Stimulated activated CD4-positive, alpha-beta T cell treated with anti-CD3 and anti-CD28 coated beads, Interleukin-1b, Interleukin-23, amount 100 ng/mL, for 1 hour (primary cell): ENCODE measurements at places on chromosomes 5 and 9.

GRCh38 chr5:124973661-124974060, 227.2 kb upstream of the ZNF608 start:
- DNase-seq: no peak

DNA sequence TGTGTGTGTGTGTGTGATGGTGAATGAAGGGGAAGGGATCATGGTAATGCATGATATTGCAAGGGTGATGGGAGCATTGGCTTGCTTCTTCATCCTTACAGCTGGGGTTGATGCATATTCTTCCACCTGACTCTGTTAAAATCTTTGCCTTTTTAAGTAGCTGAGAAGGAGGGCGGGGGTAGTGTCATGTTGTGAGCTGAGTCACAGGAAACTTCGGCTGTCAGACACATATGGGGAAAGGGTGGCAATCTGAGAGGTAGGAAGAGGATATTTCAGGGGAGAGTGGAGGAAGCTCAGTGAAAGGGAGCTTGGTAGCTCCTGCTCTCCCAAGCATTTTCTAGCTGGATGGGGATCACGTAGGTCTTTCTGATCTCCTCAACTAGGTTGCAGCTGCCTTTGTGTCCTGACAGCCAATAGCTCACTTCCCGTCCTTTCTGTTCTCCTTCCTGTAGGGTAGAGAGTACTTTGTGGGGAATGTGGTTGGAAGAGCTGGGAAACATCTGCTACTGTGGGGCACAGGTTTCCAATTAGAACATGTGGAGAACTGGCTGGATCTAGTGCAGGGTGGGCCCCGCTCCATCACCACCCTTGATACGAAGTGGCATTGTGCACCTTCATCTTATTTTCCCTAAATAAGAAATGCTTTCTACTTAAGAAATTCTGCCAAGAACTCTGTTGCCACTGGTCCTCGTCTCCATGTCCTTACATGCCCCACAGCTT, 18.1 kb upstream of the CLK4 start:
- DNase-seq: no peak

GRCh38 chr5:113181853-113182490, 205.4 kb downstream of the DCP2 start:
- no peak for DNase-seq

DNA sequence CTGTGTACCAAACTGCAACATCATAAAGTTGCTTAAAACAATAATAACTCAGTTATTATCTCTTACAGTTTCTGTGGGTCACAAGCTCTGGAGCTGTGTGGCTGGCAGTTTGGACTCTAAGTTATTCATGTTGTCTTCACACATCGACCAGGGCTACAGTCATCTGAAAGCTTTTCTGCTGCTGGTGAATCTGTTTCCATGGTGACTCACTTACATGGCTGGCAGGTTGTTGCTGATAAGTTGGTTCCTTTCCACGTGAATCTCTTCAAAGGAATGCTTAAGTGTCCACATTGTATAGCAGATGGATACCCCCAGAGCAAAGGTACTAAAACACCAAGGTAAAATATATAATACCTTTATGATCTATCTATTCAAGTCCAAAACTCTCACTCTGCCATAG, 44.8 kb upstream of the CYLC2 start:
- no peak for DNase-seq

- no peak for DNase-seq
Observed at GRCh38 chr5:167503926-167504720, 787.3 kb upstream of the WWC1 start.

GRCh38 chr5:59020611-59021285, 437.9 kb downstream of the RAB3C start:
- no peak for DNase-seq

GRCh38 chr5:53099546-53099945, 10.0 kb downstream of the MOCS2 start:
- DNase-seq: no peak

- DNase-seq: no peak
Observed at GRCh38 chr5:158908425-158909220, 191.1 kb downstream of the EBF1 start.

DNA sequence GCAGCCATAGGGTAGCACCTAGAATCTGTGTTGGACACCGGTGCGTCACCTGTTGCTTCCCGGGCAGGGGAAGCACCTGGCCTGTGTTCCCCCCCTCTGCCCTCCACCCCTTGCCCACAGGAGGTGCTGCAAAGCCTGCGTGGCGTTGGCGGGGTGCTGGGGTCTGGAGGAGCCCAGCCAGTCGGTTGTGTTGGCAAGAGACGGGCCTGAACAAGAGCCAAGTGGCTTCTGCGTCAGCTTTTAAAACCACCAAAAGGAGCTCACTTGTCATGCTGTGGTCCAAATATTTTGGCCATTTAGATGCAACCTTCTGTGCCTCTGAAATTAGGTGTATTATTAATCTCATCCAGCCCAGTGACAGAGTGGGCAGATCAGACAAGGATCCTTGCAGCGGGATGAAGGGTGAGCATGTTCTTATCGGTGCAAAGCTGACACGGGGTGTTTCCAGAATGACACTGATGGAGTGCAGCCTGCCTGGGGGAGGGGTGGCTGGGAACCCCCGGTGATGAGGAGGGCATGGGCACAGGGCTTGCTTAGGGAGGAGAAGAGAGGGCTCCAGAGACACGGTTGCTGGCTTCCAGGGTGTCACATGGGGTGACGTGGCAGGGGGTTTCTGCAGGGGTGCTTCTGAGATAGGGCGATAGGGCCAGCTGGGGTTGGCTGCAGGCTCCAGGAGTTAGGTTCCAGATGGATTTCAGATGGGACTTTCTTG, 9.7 kb upstream of the RXRA start:
- DNase-seq: no peak

DNA sequence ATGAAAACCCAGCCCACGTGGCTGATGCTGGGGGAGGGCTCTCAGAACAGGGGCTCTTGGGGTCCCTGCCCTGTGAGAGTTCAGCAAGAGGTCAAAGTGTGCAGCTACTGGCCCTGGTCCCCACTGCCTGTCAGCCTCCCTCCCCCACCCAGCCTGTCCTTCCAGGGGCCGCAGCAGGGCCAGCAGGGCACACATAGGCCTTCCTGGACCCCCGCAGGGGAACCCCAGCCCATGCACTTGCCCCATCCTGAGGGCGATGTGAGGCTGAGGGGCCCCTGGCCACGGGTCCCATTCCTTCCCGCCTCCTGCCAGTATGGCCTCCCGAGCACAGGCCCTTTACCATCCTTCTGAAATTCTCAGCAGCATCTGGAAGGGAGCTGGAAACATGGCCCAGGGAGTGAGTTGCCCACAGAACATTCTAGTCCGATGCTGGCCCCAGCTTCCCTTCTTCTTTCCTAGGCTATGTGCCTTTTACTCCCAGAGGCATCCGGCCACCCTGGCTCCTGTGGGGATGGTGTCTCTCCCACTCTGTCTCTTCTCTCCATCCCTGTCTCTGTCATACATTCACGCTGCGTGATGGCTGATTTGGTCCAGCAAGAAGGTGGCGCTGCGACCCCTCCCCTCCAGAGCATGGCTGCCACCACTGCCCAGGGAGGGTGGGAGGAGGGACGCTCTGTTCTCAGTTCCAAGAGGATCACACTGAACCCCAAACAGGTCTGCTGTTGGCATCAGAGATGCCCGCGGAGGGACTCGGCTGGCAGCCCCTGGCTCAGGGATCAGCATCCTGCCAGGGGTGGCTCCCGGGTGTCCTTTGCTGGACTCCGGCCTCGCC, 19.6 kb downstream of the MRPL36 start:
- no peak for DNase-seq

- no peak for DNase-seq
Observed at GRCh38 chr5:121008041-121008440, 543.9 kb downstream of the PRR16 start.

DNA sequence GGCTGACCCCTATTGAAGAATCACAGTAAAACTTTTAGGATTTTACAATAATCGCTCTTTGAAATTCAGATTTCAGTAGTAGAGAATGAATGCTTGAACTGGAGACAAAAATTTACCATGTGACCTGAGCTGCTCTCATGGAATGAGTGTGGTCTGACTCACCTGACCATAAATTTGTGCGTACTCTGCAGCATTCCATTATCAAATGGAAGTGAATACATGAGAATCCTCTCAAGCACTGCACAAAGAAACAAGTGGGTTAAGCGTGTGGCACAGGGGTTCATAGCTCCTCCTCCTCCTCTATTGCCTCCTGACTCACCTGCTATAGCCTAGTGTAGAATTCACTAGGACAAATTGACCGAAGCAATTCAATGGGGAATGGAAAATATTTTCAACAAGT, 269.8 kb upstream of the CDH9 start:
- no peak for DNase-seq

GRCh38 chr9:90044263-90044662, 439.5 kb downstream of the GADD45G start:
- no peak for DNase-seq

GRCh38 chr5:98557916-98558315, 215.5 kb upstream of the RGMB start:
- DNase-seq: no peak

GRCh38 chr5:38720554-38721361, 125.1 kb upstream of the OSMR start:
- DNase-seq: no peak

GRCh38 chr5:131214609-131215227, 44.0 kb downstream of the LYRM7 start:
- DNase-seq: no peak

GRCh38 chr9:24459953-24460352, 85.7 kb downstream of the IZUMO3 start:
- DNase-seq: no peak

DNA sequence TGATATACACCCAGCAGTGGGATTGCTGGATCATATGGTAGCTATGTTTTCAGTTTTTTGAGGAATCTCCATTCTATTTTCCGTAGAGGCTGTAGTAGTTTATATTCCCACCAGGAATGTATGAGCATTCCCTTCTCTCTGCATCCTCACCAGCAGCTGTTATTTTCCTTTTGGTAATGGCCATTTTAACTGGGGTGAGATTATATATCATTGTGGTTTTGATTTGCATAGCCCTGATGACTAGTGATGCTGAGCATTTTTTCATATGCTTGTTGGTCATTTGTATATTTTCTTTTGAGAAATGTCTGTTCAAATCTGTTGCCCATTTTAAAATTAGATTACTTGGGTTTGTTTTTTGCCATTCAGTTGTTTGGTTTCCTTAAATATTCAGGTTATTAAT, 11.2 kb upstream of the PPIC start:
- no peak for DNase-seq

GRCh38 chr5:135173662-135174290, 139.7 kb upstream of the PITX1 start:
- DNase-seq: no peak

DNA sequence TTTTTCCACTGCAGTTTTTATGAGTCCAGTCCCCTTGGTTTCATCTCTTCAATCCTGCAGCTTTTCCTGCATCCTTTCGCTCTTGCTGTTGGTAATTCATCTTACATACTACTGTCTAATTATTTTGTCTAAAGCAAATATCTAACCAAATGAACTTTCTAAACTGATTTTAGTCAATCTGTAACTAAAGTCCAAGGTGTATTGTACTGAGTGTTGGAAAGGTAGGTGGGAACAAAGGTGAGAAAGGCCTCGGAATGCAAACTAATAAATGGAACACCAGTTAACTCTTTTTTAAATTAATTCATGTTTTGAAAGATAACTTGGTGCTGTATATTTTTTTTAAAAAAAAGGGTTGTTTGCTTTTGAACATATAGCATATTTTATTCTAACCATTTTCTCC, 152.7 kb upstream of the CYLC2 start:
- no peak for DNase-seq

GRCh38 chr9:91948597-91949391, 1.2 kb downstream of the ROR2 start:
- DNase-seq: no peak

DNA sequence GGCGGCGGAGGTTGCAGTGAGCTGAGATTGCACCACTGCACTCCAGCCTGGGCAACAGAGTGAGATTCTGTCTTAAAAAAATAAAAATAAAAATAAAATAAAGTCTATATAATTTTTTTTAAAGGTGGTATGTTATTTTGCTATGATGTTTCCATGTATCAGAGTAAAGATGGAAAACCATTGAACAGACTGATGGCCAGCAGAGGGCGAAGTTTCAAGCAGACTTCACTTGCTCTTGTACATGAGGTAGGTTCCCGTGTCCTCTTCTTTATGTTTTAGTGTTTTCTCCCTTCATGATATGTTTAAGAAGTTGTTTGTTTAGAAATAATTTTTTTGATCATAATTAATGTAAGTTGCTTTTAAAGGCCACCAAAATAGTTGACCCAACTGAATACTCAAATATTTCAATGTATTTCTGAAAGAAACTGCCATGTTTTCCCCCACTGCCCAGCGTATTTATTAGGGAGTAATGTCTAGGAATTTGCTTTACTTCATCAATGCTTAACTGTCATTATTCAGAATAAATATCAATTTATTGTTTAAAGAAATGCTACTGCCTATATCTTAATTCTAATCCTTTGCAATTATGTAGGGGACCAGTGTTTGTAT, 146.4 kb downstream of the HACD4 start:
- peak; percentile 47 for DNase-seq

- no peak for DNase-seq
Observed at GRCh38 chr9:108039493-108039892, 549.9 kb upstream of the KLF4 start.

GRCh38 chr9:136090056-136090735, 4.9 kb downstream of the NACC2 start:
- no peak for DNase-seq

DNA sequence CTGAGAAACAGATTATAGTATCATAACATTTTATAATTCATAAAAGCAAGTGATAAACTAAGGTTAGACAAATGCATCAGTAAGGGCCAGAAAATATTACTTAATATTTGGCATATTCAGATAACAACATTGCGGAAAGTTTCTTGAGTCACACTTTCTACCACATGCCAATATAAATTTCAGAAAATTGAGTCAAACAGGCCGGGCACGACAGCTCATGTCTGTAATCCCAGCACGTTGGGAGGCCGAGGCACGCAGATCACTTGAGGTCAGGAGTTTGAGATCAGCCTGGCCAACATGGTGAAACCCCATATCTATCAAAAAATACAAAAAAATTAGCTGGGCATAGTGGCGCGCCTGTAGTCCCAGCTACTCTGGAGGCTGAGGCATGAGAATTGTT, 47.1 kb downstream of the SLC38A9 start:
- no peak for DNase-seq
